ENCODE measurements at places on chromosomes 4 and X.

GRCh38 chrX:48467281-48467761 lies 2.7 kb downstream of the SLC38A5 start:
- no peak for DNase-seq

- no peak for DNase-seq
Measured at GRCh38 chr4:175762582-175762981, 49.5 kb downstream of the GPM6A start.

DNA sequence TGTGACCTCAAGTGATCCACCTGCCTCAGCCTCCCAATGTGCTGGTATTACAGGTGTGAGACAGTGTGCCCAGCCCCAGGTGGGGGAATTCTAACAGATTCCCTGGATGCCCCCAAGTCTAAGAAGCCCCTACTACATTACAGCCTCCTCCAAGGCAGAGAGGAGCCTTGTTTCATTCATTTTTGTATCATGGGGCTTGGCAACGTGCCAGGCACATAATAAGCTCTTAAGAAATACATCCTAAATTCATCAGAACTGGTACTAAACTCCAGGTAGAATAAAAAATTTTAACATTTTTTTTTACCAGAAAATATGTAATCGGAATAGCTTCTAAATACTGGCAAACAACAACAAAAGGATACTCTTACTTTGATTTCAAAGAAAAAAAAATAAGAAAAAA lies 127.1 kb downstream of the CHIC2 start:
- DNase-seq = no peak

- no peak for DNase-seq
Measured at GRCh38 chr4:173991316-173991715, 292.2 kb downstream of the FBXO8 start.

GRCh38 chr4:61753739-61754138 lies 553.6 kb downstream of the ADGRL3 start:
- DNase-seq = no peak

GRCh38 chr4:145881576-145881975 lies 57.0 kb downstream of the ZNF827 start:
- DNase-seq = no peak

GRCh38 chr4:3043282-3044020 lies 30.9 kb downstream of the HTT-AS start:
- DNase-seq = no peak

GRCh38 chrX:46165411-46165810 lies 379.8 kb downstream of the ZNF674 start:
- DNase-seq = no peak

DNA sequence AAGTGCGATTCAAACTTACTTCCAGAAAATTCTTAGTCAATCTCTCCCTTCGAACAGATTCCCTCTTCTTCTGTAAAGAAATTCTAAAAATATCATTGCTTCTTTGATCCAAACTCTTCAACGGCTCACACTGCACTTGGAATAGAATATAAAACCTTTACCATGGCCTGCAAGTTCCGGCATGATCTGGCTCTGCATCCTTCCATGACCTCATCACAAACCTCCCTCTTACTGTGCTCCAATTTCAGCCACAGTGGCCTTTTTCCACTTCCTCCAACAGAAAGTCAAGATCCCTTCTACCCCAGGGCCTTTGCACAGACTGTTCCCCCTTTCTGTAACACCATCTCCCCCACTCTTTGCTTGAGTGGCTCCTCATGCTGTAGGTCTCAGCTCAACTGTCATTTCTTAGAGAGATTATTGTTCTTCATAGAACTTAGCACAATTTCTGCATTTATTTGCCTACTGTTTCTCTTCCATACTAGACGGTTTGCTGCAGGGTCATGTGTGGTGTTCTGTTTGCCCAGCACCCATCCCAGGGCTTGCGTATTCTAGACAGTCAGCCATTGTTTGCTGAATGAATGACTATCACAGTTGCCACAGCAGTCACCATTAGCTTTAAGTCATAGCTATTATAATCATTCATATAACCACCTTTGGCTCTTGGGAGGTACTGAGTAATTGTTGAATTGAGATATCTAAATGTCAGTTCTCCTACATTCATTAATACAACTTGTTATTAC lies 1.9 kb upstream of the STOX2 start:
- no peak for DNase-seq

DNA sequence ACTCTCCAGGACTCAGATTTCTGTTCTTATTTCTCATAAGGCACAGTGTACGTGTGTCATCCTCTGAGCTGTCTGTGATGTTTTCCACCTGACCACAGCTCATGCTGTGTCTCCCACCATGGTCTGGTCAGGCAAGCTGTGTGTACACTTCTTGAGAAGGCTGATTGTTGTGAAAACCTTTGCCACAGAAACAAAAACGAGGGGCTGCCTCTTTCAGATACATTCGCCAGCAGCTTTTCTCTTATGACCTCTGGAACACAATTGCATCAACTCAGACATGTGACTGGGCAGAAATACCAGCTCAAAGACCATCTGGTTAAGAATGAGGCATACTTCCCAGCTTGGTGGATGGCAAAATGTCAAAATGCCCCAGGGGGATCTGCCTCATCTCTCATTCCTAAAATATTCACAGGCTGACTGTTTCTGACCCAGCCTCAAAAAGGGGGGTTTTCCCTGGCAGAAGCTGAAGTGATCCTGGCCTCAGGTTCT lies 46.1 kb downstream of the PGRMC2 start:
- DNase-seq = no peak

GRCh38 chrX:100710816-100711215 lies 21.1 kb downstream of the SYTL4 start:
- no peak for DNase-seq

DNA sequence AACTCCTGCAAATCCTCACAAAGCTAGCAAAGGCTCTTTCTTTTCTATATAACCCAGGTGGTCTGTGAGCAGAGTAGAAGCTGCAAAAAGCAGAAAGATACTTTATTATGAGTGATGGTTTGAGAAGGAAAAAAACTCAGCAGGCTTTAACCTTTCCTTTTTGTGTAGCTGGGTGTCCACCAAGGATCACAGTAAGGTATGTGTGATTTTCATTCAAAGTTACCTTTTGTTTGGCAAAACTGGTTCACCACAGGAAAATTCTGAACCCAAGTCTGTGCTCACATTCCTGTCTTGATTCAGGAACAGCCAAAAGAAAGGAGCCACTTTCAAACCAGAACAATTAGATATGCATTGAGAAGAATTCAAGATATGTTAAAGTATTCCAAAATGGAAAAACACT lies 35.7 kb downstream of the FRAS1 start:
- no peak for DNase-seq

DNA sequence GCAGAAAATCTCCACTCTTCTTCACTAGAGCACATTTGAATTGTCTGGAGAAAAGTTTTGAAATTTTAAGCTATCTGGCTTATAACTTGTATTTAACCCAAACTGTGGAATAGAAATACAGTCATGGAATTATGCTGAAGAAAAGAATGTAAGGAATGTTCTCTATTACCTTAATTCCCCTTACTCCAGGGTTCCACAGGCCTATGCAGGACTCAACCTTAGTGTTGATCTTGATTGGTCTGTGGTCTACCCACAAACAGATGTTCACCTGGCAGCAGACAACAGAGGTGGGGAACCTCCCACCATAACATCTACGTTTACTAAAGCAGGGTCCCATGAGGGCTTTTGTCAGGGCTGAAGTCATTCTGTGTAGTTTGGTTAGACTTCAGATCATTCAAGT lies 189.3 kb upstream of the GPRIN3 start:
- DNase-seq = no peak

GRCh38 chrX:47296766-47297365 lies 64.1 kb downstream of the USP11 start:
- no peak for DNase-seq

- no peak for DNase-seq
Measured at GRCh38 chrX:68072041-68072440, 361.3 kb downstream of the OPHN1 start.

DNA sequence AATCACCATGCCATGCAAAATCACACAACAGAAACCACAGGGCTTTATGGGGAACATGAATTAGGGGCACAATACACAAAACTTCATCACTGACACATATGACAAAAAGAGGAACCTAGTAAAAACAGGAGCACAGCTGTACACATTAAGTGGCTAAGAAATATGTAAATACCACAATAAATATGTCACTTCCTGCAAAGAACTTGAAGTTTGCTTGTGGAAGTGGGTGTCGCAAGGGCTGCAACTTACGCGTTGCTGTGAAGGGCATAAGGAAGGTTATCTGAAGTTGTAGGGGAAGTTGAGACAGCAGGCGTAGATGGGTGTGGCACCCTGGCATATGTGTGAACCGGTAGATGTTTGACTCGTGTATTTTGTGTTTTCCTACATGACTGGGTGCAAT lies 42.4 kb downstream of the CLCN4 start:
- DNase-seq = no peak

GRCh38 chr4:39341075-39341725 lies 25.0 kb downstream of the RFC1 start:
- DNase-seq = no peak

GRCh38 chr4:63787326-63787725 lies 621.9 kb downstream of the TECRL start:
- DNase-seq = no peak

DNA sequence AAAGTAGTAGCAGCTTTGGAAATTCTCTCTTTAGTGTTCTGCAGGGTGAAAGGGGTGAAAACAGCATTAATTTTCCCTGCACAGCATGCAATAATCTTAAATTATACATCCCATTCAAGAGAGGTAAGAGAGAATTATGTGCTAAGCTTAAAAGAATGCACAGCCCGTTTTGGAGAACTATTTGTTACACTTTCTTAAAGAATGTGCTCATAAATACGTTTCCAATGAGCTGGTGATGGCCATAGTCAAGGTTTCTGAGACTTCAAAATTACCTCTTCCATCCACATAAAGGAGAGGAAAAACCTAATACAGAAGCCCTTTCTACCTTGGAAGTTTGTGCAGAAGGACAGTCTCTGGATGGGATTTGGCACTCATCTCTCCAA lies 766.7 kb upstream of the TENM3 start:
- no peak for DNase-seq

- DNase-seq = no peak
Measured at GRCh38 chrX:135572436-135572835, 52.0 kb downstream of the INTS6L start.

DNA sequence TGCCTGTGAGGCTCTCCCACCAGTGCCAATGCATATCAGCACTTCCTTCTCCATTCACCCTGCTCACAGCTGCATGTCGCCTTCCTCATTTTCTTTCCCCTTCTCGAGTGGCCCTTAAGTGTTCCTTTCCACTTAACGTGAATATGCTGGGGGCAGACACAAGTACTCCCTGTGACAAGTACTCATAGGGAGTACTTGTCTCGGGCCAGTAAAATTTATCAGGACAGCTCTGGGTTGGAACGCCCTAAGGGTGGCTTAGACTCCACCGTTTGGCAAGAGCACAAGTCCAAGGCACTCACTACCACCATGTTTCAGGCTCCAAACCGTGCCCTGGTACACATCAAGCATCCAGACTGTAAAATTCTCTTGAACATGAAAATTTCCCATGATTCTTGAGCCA lies 3.9 kb upstream of the LDOC1 start:
- no peak for DNase-seq

GRCh38 chr4:124401606-124402005 lies 310.9 kb downstream of the ANKRD50 start:
- no peak for DNase-seq

DNA sequence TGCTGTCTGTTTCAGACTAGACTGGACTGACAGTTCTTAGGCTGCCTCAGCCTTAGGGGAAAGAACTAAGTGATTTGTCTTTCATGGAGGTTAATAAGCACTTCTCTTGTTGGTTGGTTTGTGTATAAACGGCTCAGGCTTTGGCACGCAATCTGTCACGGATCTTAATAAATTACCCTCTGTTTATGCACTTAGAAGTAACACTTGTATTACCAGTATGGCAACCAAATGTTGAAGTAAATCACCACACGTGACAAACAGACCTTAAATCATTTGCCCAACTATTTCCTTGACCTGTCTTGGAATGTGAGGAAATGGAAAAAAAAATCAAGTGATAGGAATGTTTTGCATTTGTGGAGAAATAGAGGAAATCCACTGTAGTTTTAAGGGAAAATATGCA lies 69.9 kb downstream of the TEX13A start:
- DNase-seq = no peak

GRCh38 chr4:135277980-135278315 lies 1076.4 kb upstream of the PABPC4L start:
- no peak for DNase-seq

DNA sequence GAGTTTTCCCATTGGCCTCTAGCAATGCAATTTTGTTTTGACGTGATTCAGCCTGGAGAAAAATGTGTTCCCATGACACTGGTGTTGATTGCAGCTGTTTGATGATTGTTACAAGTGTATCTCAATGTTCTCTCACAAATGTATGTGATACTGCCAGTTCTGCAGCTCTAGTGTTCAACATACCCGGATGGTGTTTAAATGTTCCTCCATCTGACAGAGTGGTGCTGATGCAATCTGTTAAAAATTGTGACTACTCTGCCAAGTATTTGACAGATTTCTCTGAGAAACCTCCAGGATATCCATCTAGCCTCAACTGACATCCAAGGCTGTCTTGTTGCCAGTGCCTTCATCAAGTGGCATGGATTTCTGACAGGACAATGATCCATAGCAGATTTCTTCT lies 657.2 kb upstream of the DIAPH2 start:
- no peak for DNase-seq

- no peak for DNase-seq
Measured at GRCh38 chr4:89469930-89470375, 162.4 kb upstream of the GPRIN3 start.

GRCh38 chr4:147596377-147596776 lies 20.8 kb upstream of the TMEM184C start:
- DNase-seq = no peak

- DNase-seq = no peak
Measured at GRCh38 chr4:86130160-86130933, 229.5 kb downstream of the MAPK10 start.

GRCh38 chr4:108337923-108338322 lies 169.2 kb upstream of the LEF1 start:
- no peak for DNase-seq

DNA sequence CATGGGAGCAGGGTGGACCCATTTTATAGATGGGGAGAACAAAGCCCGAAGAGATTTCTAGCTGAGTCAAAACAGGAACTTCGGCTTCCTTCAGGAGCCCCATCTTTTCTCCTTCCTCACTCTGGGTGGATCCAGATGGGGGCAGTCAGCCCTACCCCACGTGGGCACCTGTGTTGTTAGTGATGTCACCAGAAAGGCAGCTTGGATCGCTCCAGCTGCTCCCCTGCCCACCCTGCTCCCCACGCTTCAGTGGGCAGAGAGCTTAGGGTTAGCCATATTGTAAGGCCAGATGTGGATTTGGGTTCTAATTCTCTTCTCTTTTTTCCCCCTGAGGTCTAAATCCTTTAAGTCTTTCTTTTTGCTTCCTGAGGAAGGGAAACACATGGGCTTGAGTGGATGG lies 132.3 kb upstream of the PJA1 start:
- DNase-seq = no peak

GRCh38 chr4:165381821-165382373 lies 3.1 kb downstream of the CPE start:
- DNase-seq = no peak
